ENCODE measurements at places on chromosomes 13 and 19. TPM values are rescaled to one million over a fixed set of nuclear protein-coding genes. Genes with fewer than 3 reads are reported as not detected.

KIR3DL2 gene
- not detected for total RNA-seq

HPN gene
- total RNA-seq = 0.15 TPM

ATP4A gene
- total RNA-seq = not detected

ZNF625 gene
- not detected for total RNA-seq

RFXAP gene
- total RNA-seq = 1.0 TPM
